ENCODE measurements at places on chromosomes 11 and 22.
A peak's percentile ranks its signal among the peaks of the same experiment; 100 is the strongest.

DNA sequence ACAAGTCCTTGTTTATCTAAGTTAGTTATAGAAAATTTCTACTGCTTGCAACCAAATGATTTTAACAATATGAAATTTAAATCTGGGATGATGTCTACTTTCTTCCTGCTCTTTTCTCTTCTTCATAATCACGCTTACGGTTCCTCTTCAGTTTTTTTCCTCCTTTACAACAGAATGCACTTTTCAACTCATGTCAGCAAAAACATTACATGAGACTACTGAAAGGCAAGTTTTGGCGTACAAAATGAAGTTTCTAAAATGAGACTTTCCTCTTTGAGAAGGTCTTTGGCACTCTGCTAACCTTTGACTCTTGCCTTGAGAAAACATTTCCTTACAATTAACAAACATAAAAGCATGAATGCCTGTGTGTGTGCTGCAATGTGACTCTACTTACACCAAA lies 23.3 kb downstream of the TMEM123 start:
- no peak for DNase-seq

GRCh38 chr22:50467773-50468440 lies 6.9 kb downstream of the SBF1 start:
- no peak for DNase-seq

DNA sequence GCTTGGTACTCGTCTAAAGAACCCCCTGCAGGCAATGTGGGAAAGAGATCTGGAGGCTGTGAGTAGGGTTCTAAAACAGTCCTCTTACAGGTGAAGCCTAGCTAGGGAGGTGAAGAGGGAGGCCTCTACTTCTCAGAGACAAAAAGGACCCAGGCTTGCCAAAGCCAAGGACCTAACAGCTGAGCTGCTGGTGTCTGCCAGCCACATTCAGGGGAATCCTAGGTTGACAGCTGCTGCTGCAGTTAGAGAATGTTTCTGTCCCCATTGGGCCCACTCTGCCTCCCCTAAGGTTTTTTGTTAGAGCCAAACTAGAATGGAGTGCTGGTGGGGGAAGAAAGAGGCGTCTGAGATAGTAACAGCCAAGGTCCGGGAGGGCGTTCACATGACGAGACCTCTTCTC lies 26.6 kb upstream of the TLCD5 start:
- DNase-seq = no peak

DNA sequence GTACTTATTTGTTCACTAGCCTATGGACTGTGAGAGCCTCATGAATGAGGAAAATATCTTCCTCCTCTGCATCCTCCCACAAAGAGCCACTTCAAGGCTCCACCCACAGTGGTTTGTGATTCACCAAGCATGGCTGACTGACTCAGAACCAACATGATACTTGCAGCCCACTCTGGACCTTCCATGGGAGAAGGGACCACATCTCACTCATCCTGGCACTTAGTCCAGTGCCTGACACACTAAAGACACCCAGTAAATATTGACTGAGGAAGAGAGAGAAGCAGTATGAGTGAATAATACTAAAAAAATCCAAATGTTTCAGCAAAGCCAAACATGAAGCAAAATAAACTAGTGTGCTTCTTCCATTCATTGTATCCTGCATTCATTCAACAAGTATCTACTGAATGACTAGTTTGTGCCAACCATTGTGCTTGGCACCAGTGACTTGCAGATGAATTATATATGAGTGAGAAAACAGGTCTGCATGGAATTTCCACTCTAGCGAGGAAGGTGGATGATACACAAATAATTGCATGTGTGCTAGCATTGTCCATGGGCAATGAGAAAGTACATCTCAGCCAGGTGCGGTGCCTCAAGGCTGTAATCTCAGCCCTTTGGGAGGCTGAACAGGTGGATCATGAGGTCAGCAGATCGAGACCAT lies 54.9 kb upstream of the BLID start:
- no peak for DNase-seq

GRCh38 chr11:95659088-95659487 lies 130.5 kb downstream of the FAM76B start:
- no peak for DNase-seq

- no peak for DNase-seq
These were observed 119.6 kb downstream of the TENM4 start for GRCh38 chr11:79321263-79321662.

DNA sequence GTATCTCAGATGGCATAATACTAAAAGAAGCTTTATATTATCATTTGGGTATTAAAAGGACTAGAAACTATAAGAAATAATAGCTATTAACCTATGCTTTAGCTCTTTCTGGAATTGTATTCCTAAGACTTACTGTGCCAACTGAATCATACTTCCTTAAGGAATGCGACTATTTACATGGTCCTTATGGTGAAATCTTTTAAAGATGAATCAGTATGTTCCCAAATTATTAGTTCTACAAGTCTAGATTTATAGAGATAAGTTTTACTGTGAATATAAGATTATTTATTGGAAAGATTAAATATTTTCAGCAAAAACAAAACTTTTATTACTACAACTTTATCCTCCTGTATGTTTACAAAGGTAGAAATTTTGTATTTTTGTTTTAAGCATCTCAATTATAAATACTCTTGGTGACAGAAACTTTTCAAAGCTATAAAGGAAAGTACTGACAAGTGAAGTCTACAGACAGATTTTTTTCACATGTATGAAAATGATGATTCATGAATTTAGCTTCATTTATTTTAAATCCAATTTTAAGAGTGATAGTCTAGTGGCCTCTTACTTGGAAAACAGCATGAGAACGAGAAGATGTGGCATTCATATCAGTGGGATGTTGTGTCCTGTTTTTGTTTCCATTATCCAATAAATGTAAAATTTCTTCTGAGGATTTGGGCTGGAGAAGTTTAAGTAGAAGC lies 17.8 kb downstream of the KIF18A start:
- no peak for DNase-seq

DNA sequence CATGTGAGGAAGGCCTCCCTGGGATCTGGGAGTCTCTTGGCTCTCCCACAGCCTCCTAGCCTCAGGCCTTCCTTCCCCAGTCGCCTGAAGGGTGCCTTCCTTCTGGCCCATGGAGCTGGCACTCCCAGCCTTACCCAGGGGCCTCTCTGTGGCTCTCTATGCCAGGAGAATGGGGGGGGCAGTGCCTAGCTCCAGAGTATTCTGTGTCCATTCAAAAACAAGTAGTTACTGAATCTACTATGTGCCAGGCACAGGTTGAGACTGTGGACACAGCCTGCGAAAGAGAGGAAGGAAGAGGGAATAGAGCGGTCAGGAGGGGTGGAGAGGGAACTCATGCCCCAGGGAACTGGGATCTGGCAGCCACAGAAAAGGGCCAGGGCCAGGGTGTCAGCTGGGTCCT lies 2.7 kb upstream of the PLA2G3 start:
- no peak for DNase-seq

DNA sequence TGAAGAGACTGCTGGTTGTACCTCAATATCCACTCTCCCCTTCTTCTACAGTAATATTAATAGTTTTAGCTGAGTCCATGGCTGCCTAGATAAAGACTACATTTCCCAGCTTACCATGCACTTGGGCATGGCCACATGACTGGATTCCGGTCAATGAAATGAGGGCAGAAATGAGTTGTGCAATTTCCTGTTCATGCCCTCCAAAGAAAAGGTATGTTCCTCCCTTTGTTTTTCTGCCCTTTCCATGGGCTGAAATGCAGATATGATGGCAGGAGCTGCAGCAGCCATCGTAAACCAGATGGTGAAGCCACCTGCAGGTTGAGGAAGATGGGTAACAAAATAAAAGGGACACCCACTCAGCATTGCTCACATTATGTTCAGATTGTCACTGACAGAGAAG lies 15.3 kb upstream of the ELFN2 start:
- no peak for DNase-seq

DNA sequence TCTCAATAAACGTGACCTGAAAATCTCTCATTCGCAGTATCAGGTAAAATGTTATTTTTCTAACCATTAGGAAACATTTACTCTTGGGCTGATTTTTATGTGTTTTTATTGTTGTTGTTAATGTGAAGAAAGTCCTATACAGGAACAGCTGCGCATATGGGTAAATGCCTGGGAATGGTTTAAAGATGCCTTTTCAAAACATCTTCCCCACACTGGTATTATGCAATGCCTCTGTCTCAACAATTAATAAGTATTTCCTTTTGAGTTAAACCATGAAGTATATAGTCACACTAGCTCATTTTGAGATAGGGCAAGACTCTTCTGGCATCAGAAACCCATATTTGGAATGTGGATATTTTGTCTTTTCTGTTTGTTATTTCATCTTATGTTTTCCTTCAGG lies 13.7 kb upstream of the LIN7C start:
- no peak for DNase-seq

DNA sequence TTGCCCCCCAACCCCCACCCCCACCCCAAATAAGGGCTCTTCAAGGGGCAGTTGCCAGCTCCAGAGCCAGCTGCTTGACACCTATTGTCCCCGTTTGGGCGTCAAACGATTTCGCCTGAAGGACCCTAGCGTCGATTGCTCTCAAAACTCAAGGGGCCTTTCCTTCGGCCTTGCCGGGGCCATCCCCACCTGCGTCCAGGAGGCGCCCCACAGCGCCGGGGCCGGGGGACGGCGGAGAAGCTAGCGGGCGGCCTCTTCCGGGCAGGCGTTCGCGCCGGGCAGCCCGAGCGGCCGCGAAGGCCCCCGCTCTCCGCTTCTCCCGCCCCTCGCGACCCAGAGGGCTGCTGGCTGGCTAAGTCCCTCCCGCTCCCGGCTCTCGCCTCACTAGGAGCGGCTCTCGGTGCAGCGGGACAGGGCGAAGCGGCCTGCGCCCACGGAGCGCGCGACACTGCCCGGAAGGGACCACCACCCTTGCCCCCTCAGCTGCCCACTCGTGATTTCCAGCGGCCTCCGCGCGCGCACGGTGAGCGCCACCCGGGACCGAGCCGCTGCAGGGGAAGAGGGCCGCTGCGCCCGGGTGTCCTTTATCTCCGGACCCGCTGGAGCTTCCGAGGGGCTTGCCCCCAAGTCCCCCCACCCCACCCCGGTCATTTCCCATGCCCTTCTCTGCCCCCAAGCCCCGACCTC lies at the start of gene CAPRIN1:
TSS of gene CAPRIN1 (plus strand) at position 383 of the 687 bp plus-strand sequence. CDS start 690 bp downstream, outside the sequence.
- peak; percentile 66 for DNase-seq

- no peak for DNase-seq
These were observed 465 bp downstream of the MAPK1 start for GRCh38 chr22:21866833-21867527.

DNA sequence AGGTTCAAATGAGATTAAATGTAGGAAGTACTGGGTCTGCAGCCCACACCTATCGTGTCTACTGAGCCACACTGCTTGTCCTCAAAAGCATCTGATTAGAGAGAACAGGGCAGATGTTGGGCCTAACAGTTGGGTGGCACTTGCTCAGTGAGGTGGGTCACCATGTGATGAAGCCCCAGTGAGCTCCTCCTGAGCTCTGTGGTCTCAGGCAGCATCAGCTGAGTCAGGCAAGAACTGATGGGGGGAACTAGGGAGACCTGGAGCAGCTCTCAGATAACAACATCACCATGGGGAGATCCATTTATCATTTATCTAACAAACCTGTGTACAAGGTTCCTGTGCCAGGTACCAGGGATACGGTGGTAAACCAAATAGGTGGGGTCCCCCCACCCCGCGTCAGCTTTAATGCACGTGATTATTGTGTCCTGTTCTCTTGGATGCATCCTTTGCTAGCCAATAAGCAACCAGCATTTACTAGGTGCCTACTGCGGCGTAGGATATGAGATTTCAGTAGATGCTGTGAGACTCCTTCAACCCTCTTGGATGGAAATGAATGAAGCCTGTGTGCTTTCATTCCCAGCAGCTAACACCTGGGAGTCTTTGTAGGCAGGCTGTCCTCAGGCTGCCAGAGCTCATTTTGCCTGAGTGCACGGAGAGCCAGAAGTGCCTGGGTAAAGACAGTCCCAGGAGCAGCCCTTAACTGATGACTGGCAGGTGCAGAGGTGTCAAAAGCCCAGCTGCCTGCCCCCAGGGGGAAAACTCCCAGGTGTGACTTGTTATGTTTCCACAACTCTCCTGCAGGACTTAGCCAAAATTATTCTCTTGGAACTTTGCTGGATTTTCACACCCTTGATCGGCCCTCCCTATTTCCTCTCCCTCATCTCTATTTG lies 73.6 kb upstream of the NARS2 start:
- no peak for DNase-seq

DNA sequence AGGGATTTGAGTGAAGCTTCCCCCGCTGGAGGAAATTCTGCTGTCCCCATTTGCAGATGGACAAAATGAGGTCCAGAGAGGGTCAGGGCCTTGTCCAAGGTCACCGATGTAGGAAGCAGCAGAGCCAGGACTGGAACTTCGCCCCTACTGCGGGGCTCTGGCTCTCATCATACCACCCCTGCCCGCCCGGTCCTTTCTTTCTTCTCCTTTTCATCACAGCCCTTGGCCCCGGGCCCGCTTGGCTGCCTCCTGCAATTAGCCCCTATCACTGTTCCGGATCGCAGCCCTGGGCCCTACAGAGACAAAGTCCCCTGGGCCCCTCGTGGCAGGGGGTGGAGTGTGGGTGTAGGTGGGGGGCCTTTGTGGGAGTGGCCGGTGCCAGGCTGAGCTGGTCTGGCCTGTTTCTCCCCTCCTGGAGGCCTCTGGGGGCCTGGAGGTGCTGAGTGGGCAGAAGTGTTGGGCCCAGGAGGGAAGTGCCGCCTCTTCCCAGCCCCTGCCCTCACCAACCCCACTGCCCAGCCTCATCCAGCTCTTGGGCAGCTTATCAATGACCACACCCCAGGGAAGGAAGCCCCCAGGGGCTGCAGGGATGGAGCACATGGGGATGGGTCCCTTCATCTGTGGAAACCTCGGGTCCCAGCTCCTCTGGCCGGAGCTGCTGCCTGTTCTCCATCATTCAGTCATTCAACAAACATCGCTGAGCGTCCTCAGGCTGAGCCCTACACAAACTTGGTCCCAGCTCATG lies 3.4 kb downstream of the EMID1 start:
- no peak for DNase-seq

- DNase-seq = peak; percentile 66
These were observed at the start of gene MPZL3 for GRCh38 chr11:118251858-118252652. Gene MPZL3, minus strand, starts transcription at chr11:118252365. Its CDS starts 71 bp downstream, at chr11:118252294.

DNA sequence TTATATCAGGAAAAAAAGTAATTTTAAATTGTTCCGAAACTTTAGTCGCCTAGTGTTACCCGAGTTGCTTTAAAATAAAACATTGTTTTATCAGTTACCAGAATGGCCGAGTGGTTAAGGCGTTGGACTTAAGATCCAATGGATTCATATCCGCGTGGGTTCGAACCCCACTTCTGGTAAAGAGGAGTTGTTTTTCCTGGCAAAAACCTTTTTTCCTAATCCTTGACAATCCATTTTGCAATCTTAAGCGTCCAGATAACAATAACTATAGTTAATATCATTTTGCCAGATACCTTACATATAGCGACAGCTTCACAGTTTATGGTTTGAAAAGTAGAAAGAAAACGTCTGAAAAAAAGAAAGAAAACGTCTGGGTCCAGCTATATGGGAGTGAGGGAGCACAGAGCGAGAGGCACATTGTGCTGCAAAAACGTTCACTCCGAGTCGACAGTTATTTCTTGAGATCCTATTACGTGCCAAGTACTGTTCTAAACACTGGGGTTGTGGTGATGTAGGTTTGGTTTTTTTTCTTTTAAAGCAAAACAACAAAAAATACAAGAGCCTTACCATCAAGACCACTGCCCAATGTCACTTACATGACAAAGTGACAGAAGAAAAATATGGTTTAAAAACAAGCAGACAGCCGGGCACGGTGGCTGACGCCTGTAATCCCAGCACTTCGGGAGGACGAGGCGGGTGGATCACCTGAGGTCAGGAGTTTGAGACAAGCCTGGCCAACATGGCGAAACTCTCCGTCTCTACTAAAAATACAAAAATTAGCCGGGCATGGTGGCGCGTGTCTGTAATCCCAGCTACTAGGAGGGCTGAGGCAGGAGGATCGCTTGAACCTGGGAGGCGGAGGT lies 40.6 kb downstream of the OR4D9 start:
- no peak for DNase-seq

GRCh38 chr11:46896719-46897406 lies 21.5 kb downstream of the LRP4 start:
- no peak for DNase-seq

GRCh38 chr11:122024278-122024677 lies 91.7 kb downstream of the BLID start:
- DNase-seq = no peak

Measured in stimulated activated CD8-positive, alpha-beta memory T cell treated with anti-CD3 and anti-CD28 coated beads, Interleukin-15, amount 100 ng/mL, for 1 hour (primary cell).